Activated CD4-positive, alpha-beta T cell treated with anti-CD3 and anti-CD28 coated beads, Interleukin-2, amount 50 U/mL, for 16 hours (primary cell): ENCODE measurements at places on chromosomes 5 and 9.

- peak; percentile 88 for DNase-seq
These were observed 65.2 kb upstream of the SPIN1 start for GRCh38 chr9:88322906-88323566.

DNA sequence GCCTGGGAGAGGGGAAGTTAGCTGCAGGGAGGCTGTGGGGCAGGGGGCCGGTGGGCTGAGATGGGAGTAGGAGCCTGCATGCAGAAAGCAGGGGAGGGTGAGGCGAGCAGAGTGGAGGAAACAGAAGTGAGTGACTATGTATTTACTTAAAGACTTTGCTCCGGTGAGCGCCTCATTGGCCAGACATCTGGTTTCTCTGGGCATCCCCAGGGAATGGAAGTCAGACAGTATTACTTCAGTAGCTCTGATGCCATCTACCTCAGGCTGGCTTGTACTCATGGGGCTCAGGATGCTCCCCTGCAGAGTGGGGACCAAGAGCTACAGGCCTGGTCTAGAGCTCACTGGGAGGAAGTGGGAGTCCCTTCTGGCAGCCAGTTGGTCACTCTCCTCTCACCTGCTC is 78.2 kb upstream of the ARAP3 start:
- no peak for DNase-seq

- DNase-seq: no peak
These were observed 101.0 kb downstream of the NR2F1-AS1 start for GRCh38 chr5:93479982-93480509.

DNA sequence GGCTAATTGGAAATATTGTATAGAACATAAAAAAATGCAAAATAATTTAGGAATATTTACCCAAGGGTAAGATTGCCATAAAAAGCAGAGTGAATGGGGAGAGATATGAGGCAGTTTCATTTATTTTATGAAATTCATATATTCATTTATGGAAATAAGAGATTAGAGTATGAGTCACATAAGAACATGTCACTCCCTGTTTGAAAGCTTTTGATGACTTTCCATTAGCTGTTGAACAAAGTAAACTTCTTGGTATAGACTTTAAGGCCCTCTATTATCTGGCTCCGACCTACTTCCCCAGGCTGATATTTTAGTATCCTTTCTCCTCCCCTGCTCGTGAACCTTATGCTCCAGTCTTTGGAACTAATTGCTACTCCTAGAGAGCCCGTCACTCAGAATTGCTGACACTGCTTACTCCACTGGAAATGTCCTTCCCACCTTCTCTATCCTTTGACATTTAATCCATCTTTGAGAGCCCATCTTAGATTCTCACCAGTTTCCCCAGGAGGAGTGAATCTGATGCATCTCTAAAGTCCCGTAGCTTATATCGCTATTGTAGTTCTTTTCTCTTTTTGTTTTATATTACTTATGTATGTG is 8.9 kb upstream of the ACTBL2 start:
- DNase-seq: no peak

- no peak for DNase-seq
These were observed 51.0 kb upstream of the PSD2 start for GRCh38 chr5:139744471-139745131.

DNA sequence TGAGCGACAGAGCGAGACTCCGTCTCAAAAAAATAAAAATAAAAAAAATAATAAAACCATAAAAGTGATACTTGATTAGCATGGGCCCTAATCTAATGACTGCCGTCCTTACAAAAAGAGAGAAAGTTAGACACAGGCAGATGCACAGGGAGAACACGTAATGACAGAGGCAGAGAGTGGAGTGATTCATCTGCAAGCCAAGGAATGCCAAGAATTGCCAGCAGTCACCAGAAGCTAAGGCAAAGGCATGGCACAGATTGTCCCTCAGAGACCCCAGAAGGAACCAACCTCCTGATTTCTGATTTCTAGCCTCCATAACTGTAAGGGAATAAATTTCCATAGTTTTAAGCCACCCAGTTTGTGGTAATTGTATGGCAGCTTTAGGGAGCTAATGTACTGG is 79.6 kb upstream of the FREM1 start:
- DNase-seq: no peak

GRCh38 chr9:122188369-122188768 is 28.7 kb downstream of the MORN5 start:
- no peak for DNase-seq

GRCh38 chr5:94910721-94911120 is 292.3 kb downstream of the SLF1 start:
- DNase-seq: no peak

GRCh38 chr9:98140503-98140902 is 21.5 kb upstream of the TRIM14 start:
- DNase-seq: no peak

DNA sequence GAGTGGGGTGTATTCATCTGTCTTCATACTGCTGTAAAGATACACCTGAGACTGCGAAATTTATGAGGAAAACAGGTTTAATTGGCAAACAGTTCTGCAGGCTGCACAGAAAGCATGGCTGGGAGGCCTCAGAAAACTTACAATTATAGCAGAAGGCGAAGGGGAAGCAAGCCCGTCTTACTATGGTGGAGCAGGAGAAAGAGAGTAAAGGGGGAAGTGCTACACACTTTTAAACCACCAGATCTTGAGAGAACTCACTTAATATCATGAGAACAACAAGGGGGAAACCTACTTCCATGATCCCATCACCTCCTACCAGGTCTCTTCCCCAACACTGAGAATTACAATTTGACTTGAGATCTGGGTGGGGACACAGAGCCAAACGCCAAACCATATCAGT is 12.5 kb upstream of the NREP start:
- DNase-seq: no peak

GRCh38 chr5:154039458-154039829 is 677 bp downstream of the MFAP3 start:
- no peak for DNase-seq

- no peak for DNase-seq
These were observed 247.0 kb downstream of the PRELID2 start for GRCh38 chr5:145588113-145588512.

- DNase-seq: no peak
These were observed 51.2 kb upstream of the SPATA31D4 start for GRCh38 chr9:81877047-81877446.

DNA sequence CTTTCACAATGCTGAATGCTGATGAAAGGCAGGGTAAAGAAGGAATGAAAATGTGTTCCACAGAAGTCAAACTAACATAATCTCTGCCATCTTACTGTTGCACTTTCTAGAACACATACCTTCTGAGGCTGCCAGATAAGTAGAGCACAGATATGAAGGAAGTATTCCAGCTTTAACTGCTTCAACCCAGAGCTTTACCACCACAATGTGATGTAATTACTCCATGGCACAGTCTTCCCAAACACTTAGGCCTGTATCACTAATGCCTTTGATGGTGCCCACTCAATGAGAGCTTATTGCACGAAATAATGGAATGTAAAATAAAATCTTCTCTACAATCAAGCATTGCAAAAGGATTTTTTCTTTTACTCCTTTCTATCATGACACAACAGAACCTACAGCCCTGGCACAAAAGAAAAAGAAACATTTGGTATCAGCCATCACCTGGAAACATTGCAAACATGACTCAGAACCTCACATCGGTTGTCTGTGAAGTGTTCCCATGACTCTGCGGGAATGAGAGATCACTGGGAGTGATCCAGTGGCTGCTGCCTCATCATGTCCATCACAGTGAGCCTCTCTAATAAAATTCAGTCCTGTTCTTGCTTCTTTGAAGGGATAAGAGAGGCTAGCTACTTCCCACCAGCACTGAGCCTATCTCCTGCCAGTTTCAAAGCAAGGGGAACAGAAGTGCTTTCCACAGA is 385.8 kb downstream of the EFNA5 start:
- DNase-seq: no peak

GRCh38 chr5:36028816-36029465 is 37.7 kb downstream of the UGT3A2 start:
- DNase-seq: no peak

GRCh38 chr9:135701959-135702721 is at the start of gene KCNT1:
Gene KCNT1 (plus strand): TSS chr9:135702185. CDS start chr9:135702259, 74 bp downstream.
- DNase-seq: peak; percentile 53

DNA sequence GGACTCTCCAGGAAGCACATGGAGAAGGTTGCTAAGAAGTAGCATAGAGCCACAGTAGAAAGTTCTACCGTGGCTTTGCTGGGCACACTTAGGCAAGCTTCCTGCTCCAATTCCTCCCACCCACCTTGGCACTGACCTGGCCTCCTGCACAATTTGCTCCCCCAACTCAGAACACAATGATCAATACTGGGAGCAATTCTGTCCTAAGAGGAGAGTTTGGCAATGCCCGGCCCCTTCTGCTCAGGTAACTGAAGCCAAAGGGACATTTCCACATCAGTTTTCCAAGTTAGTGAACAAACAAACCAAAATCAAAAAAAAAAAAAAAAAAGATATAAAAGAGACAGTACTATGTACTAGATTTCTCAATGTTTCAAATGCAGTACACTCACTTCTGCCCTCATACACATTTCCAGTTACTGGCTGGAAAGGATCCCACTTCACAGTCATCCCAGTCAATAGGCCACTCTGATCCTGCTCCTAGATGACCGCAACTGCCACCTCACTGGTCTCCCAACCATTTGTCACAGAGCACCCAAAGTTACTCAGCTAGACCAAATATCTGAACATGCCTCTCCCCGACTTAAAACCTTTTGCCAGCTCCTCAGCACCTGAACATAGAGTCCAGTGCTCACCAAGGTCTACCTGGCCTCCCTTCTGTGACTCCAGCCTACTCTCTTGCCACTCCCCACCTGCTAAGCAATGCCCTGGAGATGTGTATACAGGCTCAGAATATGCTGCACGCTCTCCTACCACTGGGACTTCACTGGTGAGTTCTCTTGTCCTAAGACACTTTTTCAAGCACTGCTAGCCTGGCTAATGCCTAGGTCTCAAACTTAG is 21.3 kb downstream of the ABCA1 start:
- no peak for DNase-seq

DNA sequence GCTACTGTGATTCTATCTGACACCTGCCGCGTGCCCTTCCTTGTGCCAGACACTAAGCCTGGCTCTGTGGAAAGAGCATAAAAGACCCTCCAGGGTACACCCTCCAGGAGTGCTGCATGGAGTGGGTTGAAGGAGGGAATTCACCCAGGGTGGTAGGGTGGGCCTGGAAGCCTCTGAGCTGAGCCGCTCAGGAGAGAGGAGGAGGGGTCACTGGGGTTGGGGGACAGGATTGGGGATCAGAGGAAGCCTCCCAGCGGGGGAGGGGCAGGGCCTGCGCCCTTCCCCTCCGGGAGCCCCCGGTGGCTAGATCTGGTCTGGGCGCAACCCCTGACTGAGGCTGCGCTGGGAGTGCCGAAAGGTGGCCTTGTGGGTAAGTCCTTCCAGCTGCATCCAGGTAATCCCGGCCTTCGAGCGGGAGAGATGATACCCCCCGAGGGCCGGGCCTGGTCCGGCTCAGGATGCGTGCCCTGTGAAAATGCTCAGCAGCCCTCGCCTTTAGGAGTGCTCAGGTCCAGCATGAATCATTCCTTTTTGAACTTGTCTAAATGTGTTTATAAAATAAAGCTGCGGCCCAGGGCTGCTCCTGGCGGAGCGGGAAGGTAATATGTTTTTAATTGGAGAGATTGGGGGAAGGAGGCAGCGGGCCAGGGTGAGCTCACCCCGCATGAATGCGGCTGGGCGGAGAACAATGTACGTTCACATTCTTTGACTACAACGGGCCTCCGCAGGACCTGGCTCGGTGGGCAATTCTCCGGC is 118.1 kb upstream of the SMIM23 start:
- no peak for DNase-seq

DNA sequence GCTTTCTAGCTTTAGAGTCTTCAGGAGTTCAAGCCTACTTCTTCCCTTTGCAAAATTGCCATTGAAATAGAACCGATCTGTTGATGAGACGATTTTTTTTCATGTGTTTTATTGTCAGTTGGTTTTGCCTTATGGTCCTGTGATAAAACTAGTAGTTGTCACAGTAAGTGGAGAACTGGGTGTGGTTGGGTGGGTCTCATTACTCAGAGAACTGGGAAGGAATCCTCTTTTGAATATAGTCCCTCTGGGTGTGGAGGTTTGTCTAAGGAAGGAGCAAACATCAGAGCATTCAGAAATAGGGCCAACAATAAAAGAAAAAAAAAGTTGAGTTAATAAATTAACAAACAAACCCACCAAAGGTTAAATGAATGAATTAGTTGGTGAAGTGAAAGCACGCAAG is 69.0 kb downstream of the ALDH1A1 start:
- no peak for DNase-seq

DNA sequence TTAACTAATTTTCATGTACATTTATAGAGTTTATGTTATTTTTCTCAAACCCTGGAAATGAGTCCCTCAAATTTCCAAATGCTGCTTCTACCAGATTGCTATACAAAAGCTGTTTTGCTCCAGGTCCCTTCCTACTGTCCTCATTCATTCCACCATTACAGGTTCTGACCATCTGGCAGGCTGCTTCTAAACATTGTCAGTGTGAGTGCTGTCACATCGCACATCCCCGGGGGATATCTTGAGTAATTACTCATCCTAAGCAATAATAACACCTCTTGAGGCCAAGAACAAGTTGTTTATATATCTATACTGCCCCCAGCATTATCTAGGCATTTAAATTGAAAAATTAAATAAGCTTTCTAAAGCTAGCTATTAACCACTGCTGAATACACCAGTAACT is 1675.3 kb upstream of the CDH6 start:
- DNase-seq: no peak

GRCh38 chr9:30711591-30711990 is 1672.9 kb upstream of the ACO1 start:
- no peak for DNase-seq

GRCh38 chr9:126373241-126373640 is 46.6 kb downstream of the MVB12B start:
- DNase-seq: no peak

DNA sequence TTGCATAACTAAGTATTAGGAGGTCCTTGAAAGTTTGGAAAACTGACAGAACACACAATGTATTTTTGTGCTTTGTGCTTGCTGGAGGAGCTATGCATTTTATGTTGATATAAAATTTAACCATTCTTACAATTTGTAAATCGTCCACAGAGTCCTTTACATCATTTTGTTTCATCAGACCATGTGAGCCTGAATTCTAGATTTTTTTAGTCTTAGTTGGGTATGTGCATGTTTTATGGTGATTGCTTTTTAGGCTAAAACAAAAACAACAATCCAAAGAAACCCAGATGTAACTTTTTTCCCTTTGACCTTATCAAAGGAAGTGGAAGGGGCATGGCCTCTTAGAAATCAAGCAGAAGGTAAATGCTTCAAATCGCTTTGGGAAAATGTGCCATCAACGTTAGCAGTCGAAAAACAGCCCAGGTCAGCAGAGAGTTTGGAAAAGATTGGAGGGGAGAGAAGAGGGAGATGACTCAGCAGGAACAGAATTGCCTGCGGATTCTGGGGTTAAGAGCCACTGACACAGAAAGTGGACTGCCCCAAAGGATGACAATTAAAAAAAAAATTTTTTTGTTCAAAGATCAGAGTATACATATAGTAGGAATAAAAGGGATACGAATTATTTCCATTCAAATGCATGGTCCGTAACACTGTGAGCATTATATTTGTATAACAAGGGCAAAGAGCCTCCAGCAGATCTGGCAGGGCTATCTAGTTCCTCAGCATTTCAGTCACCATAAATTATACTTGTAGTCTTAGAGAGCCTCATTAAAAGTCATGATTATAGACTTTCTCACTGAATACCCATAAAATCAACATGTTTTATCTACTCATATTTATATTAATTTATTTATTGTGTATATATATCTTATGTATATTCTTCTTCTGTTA is 253.5 kb upstream of the HAPLN1 start:
- DNase-seq: no peak
